Neural progenitor cell (in vitro differentiated cells): ENCODE measurements at places on chromosomes 1 and 21.

DNA sequence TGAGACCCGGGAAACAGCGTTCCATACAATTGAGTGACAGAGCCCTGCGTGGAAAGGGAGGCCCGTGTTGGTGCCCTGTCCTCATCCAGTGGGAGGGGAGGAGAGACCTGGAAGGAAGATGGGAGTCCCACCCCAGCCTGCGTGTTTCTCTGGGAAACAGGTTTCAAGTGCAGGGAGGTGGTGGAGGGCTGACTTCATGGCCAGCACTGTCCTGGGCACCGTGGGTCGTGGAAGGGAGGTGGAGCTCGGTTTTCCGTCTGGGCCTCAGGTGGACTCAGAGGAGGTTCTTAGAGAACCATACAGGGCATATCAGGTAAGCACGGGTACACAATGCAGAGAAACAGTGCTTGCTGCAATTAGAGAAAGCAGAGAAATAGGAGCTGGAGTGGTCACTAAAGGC is 222.6 kb downstream of the CAMTA1 start:
- DNase-seq = no peak

DNA sequence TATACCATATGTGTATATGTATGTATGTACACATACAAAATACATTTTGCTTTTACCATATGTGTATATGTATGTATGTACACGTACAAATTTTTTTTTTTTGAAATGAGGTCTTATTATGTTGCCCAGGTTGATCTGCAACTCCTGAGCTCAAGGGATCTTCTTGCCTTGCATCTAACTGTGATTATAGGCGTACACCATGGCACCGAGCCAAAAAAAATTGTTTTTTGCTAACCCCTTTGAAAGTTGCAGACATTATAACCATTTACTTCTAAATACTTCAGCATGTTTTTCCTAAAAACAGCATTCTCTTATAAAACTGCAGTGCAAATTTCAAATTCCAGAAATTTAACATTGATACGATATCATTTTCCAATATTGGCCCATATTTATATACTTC is 147.0 kb downstream of the POU2F1 start:
- no peak for DNase-seq

- DNase-seq = no peak
Observed at GRCh38 chr1:60989749-60990713, 92.3 kb upstream of the NFIA start.

- DNase-seq = no peak
Observed at GRCh38 chr1:155951753-155952504, 10.5 kb downstream of the RXFP4 start.

DNA sequence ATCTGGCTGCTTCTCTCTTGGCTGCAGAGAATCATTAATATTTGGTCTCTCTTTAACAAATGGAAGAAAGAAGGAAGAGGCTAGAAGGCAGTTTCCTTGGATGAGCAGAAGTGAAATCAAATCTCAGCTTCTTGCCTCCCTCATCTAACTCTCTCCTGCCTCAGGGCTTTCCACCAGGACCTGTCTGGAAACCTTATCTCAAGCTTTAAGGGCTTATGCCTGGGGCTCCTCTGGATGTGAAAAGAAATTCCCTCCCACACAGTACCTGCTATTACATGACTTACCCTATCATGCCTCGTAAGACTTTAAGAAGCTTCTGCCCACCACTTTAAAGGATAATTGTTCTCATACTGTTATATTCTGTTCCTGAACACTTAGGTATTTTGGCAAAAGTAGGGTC is 8.9 kb downstream of the VTCN1 start:
- DNase-seq = no peak

GRCh38 chr1:25033030-25033827 is 103.2 kb upstream of the RUNX3 start:
- DNase-seq = no peak

DNA sequence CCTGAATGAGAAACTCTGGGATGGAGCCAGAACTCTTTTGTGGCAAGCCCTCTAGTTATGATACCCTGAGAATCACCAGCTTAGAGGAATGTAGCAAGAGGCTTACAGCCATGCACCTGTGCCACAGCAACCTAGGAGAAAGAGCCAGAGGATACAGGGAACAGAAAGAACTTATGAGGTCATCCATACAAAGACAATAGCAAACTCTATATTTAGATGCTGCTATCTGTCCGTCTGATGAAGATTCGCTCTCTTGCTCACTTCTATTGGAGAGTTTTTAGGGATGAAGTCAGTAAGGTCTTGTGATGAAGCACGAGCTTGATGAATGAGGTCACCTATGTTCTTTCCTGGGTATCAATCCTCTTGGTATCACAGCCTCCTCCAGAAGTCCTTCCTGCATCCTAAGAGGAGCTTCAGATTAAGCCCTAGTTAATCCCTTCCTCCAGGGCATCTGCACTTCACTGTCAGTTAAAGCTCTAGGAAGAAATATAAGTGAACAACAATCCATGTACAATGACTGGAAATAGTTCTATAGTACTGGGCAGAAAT is 185.6 kb downstream of the DAB1 start:
- DNase-seq = no peak

DNA sequence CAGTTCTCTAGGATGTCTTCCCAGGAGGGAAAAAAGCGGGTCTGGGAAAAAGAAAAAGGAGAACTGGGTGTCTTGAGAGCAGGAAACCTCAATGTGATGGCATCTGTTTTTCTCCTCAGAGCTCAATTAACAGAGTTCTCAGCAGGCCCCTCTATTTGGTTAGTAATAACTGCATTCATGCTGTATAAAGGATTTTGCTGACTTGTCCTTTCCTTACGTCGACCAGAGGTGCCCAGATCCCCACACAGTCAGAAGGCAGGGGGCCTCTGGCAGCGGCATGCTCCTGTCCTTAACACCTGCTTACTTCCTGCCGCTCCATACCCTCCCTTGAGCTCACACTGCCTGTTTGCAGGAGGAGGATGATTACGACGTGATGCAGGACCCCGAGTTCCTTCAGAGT is 12.3 kb downstream of the PSMD4 start:
- no peak for DNase-seq

GRCh38 chr1:228548788-228549187 is 61.6 kb downstream of the RNF187 start:
- no peak for DNase-seq

- no peak for DNase-seq
Observed at GRCh38 chr1:7360526-7360925, 410.6 kb upstream of the VAMP3 start.

- no peak for DNase-seq
Observed at GRCh38 chr21:34518301-34518700, 6.3 kb upstream of the KCNE1 start.

DNA sequence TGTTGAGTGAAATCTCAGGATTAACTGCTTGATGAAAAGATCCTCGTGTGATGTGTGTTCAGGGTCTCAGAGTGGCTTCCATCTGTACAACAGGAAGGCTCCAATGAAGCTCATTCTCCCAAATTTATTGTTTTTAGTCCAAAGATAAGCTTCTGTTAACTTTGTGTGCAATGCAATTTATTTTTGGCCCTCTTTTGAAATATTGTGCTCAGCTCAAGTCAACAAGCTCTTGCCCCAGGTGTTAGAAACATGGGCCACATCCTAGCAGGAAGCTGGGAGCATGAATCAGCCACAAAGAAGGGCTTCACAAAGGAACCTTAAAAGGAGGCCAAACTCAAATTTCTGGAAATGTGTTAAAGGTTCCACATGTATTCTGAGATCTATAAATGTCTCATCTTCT is 135.7 kb downstream of the PCP4 start:
- DNase-seq = no peak

DNA sequence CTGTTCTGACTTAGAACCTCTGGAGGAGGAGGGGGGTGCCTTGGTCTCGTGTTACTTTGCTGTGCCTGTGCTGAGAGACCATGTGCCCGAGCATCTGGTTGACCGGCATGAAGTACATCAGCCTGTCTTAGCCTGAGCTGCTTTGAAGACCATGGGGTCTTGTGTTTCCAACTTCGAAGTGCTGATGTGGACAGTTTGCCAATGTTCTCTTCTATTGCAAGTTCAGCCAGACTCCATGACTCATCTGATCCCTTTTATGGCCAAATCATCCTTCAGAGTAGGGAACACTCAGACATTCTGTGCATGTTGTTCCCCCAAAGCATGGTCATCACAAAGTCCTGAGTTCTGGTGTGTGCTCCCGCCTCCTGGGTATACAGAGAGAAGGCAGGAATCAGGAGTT is 6.0 kb upstream of the PLA2G2C start:
- no peak for DNase-seq

- no peak for DNase-seq
Observed at GRCh38 chr1:184970691-184971161, 3.6 kb downstream of the NIBAN1 start.

GRCh38 chr1:1554550-1554925 is 14.1 kb upstream of the TMEM240 start:
- DNase-seq = no peak

DNA sequence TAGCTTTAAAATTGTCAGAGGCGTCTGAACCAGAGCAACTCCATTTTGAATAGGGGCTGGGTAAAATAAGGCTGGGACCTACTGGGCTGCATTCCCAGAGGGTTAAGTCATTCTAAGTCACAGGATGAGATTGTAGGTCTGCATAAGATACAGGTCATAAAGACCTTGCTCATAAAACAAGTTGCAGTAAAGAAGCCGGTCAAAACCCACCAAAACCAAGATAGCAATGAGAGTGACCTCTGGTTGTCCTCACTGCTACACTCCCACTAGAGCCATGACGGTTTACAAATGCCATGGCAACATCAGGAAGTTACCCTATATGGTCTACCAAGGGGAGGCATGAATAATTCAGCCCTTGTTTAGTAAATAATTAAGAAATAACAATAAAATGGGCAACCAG is 143.6 kb downstream of the GABPA start:
- no peak for DNase-seq

DNA sequence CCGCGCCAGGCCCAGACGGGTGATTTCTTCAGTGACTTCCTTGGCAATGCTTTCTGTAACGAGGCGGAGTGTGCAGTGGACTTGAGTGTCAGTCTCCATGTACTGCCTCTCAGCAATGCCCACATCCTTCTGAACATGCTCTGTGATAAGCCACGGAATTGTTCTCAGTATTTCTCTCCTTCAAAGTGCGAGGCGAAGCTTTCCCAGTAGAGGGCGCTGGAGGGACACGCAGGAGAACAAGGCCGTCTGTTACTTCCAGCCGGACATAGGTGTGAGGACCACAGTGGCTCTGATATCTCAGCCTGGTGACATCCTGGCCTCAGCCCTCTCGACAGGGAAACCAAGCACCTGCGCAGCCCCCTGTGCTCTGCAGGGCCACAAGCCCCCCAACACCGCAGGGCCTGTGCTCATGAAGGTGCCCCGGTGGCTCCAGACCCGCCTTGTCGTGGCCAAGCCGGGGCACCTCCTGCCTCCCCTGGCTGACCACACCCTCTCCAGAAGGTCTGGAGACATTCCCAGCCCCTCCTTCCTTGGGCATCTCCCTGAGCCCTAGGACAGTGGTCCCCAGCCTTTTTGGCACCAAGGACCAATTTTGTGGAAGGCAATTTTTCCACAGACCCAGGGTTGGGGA is 46.1 kb upstream of the BACE2 start:
- peak; percentile 83 for DNase-seq

DNA sequence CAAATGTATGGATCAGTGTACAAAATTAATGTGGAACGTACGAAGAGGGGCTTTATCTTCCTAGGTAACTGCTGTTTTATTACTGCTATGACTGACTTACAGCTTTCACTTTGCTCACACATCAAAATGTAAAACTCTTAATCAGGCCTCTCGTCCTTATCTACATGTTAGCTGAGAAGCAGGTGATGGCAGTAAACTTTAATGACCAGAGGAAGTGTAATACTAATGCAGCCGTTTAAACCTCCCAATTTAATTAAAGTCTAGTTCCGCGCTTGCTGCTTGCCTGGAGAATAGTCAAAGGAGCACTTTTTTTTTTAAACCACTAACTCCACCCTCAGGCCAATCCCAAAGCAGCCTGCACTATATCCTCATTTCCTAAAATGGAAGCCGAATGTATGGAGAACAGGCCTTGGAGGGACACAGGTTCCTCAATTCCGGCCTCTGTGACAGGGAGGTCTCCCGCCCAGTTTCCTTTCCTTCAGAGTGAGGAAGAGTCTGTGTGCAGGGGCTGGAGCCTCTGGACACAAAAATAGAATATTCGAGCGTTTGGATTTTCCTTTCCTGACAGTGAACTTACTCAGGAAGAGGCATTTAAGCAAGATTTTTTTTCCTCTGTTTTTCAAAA is 36.7 kb upstream of the RASAL2 start:
- DNase-seq = no peak

DNA sequence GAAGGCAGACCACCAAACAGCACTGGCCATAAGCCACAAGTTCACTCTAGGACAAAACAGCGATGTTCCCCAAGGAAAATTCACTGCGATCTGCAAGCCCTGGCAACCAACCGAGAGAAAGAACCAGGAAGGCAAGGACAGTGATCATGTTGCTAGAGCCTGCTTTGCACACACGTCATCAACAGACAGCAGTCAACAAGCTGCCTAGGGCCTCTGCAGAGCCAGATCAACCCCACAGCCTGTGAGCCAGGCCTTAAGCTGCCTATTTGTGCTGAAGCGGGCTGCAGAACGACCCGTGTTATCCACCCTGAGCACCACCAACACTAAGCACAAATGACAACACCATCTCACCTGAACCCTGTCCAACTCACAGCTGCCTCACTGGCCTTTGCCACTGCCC is 6.2 kb upstream of the YRDC start:
- DNase-seq = no peak

DNA sequence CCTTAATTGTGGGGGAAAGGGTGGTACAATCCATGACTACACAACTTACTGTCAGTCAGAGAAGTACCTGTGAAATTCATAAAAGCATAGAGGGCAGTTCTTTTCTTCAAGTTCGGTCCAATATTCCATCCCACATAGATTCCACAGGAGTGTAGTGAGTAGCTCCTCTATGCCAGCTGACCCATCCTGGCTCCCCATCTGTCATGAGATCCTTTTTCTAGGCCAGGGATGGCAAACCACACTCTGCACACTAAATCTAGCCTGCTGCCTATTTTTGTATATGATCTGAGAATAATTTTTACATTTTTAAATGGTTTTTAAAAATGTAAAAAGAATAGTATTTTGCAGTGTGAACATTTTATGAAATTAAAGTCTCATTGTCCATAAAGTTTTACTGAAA is 107.0 kb upstream of the TSPAN2 start:
- no peak for DNase-seq

- no peak for DNase-seq
Observed at GRCh38 chr1:20742671-20743070, 10.2 kb upstream of the SH2D5 start.

GRCh38 chr1:118323246-118323645 is 138.2 kb upstream of the SPAG17 start:
- no peak for DNase-seq

GRCh38 chr1:116104667-116105066 is 6.5 kb upstream of the MAB21L3 start:
- no peak for DNase-seq

- no peak for DNase-seq
Observed at GRCh38 chr1:206885341-206886060, 11.7 kb upstream of the IL24 start.
